Vagina (tissue), 2 donors: ENCODE measurements at places on chromosomes 5 and 9.

- no peak overlapping the region for H3K4me3 ChIP-seq
- no peak for DNase-seq
- H3K27me3 ChIP-seq, result no peaks in the 10 kb centered on the region
- no peak overlapping the region for H3K27ac ChIP-seq
- H3K4me1 ChIP-seq, result peaks cover 5% of the 10 kb centered on the region
- H3K36me3 ChIP-seq, result no peaks in the 10 kb centered on the region
Observed at GRCh38 chr5:154677921-154678320, 77.3 kb upstream of the LARP1 start.

DNA sequence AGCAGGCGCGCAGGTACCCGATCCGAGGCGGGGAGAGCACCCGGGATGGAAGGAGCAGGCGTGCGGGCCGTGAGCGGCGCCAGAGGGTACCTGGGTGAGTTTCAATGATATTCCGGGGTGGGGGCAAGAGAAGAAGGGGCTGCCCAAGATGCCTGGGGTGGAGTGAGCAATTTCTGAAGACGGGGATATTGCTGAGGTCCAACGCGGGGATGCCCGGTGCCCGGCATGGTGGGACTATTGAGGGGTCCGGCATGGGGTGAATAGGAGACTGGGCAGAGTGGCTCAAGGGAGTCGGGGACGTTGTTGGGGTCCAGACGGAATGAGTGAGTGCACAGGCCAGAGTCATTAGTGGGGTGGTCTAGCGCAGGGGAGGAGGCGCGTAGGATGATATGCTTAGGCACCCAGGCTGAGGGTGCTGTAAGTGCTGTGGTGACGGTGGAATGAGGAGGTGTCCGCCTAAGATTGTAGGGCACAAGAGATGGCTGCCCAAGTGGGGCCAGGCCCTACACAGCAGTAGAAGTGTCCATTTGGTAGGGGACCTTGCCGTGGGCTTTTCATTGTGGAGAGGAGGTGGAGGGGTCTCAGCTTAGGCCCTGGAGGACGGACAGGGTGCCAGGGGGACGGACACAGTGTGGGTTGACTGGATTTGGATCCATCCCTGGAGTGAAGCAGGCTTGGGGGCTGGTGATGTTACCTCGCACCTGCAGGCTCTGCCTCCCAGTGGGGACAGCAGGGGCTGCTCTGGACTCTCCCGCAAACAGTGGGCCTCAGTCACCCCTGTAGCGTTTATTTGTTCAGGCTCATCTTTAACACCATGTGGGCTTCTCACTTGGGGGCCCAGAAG, 719 bp downstream of the MIGA2 start:
- H3K27ac ChIP-seq, result peak overlapping the region; percentile 89
- no peak for DNase-seq
- H3K4me1 ChIP-seq, result peaks cover 29% of the 10 kb centered on the region

- DNase-seq, result no peak
- no peak overlapping the region for H3K27ac ChIP-seq
- H3K27me3 ChIP-seq, result no peaks in the 10 kb centered on the region
Observed at GRCh38 chr9:83471241-83471640, 67.0 kb downstream of the FRMD3 start.

- H3K4me1 ChIP-seq, result peaks cover 50% of the 10 kb centered on the region
- no peak for DNase-seq
- no peak overlapping the region for H3K27ac ChIP-seq
- no peaks in the 10 kb centered on the region for H3K36me3 ChIP-seq
- no peak overlapping the region for H3K4me3 ChIP-seq
Observed at GRCh38 chr5:107468276-107468675, 202.5 kb downstream of the EFNA5 start.

GRCh38 chr5:93611976-93612854, 29.2 kb downstream of the NR2F1 start:
- no peaks in the 10 kb centered on the region for H3K36me3 ChIP-seq
- no peak for DNase-seq
- peaks cover 11% of the 10 kb centered on the region for H3K4me1 ChIP-seq
- peak overlapping the region; percentile 25 for H3K4me3 ChIP-seq
- no peak overlapping the region for H3K27ac ChIP-seq

DNA sequence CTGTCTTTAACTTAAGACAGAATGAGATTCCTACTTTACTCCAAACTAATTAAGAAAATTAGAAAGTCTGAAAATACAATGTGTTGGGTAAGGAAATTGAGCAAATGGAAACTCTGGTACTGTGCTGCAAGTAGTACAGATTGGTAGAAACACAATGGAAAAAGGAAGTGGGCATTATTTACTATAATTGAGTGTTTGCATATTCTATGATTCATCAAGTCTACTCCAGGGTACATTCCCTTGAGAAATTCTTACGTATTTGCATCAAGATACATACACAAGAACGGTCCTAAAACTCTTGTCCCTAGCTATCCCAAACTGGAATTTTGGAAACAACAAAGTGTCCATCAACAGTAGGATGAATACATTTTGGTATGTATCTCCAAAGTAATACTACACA, 123.5 kb upstream of the TARS1 start:
- DNase-seq, result no peak
- no peaks in the 10 kb centered on the region for H3K27me3 ChIP-seq
- H3K4me1 ChIP-seq, result peaks cover 17% of the 10 kb centered on the region
- H3K36me3 ChIP-seq, result no peaks in the 10 kb centered on the region
- H3K4me3 ChIP-seq, result no peak overlapping the region

- H3K27me3 ChIP-seq, result no peaks in the 10 kb centered on the region
- H3K4me1 ChIP-seq, result peaks cover 12% of the 10 kb centered on the region
- DNase-seq, result no peak
- no peak overlapping the region for H3K27ac ChIP-seq
- no peaks in the 10 kb centered on the region for H3K36me3 ChIP-seq
Observed at GRCh38 chr9:111924281-111924680, 27.7 kb downstream of the UGCG start.

- no peak overlapping the region for H3K4me3 ChIP-seq
- no peaks in the 10 kb centered on the region for H3K27me3 ChIP-seq
- H3K27ac ChIP-seq, result no peak overlapping the region
Observed at GRCh38 chr9:16092142-16093091, 539.6 kb downstream of the CCDC171 start.

DNA sequence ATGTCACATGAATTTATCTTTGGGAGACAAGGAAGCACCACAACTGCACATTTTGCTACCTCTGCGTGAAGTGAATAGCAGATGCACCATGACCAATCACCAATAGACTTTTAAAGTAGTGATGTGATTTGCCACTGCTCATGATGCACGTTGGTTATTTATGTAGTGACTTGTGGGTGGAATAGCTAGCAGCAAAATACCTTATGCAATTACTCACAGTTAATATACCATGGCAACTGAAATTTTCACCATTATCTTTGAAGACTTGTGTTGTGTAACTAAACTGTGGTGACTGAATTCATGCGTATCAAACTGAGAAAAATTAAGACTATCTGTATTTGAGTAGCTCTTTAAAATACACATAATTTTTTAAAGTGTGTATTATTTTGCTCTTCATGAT, 46.2 kb upstream of the TUSC1 start:
- no peak overlapping the region for H3K27ac ChIP-seq
- H3K4me1 ChIP-seq, result no peaks in the 10 kb centered on the region
- DNase-seq, result no peak
- H3K36me3 ChIP-seq, result no peaks in the 10 kb centered on the region
- no peak overlapping the region for H3K4me3 ChIP-seq
- no peaks in the 10 kb centered on the region for H3K27me3 ChIP-seq

- H3K36me3 ChIP-seq, result no peaks in the 10 kb centered on the region
- no peaks in the 10 kb centered on the region for H3K4me1 ChIP-seq
- no peak overlapping the region for H3K4me3 ChIP-seq
Observed at GRCh38 chr9:82882138-82882537, 180.8 kb downstream of the RASEF start.

- DNase-seq, result peak; percentile 56
- no peaks in the 10 kb centered on the region for H3K36me3 ChIP-seq
- no peaks in the 10 kb centered on the region for H3K4me1 ChIP-seq
- no peaks in the 10 kb centered on the region for H3K27me3 ChIP-seq
- no peak overlapping the region for H3K4me3 ChIP-seq
- H3K27ac ChIP-seq, result no peak overlapping the region
Observed at GRCh38 chr9:87886933-87887505, 4.3 kb downstream of the SPATA31E1 start.

- H3K27ac ChIP-seq, result no peak overlapping the region
- H3K4me3 ChIP-seq, result no peak overlapping the region
- peaks cover 29% of the 10 kb centered on the region for H3K4me1 ChIP-seq
- no peaks in the 10 kb centered on the region for H3K27me3 ChIP-seq
Observed at GRCh38 chr9:88986776-88987175, 4.5 kb upstream of the S1PR3 start.

DNA sequence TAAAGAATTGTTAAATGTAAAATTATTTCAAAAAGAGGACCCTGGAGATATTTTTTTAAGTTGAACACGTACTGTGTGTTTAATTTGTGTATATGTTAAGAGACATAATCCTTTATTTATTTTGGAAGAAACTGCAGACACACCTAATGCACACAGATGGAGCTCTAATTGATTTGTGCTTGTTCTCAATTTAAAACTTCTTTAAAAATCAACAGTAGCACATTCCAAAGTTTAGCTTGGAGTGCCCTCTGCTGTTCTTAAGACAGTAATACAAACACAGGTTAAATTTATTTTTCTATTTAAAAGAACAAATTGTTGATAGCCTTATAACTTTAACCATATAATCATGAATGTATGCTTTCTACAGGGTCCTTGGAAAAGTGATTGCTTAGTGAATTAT, 277.6 kb upstream of the ADAMTS16 start:
- H3K4me1 ChIP-seq, result no peaks in the 10 kb centered on the region
- no peaks in the 10 kb centered on the region for H3K36me3 ChIP-seq
- no peak overlapping the region for H3K4me3 ChIP-seq
- no peak for DNase-seq

GRCh38 chr5:139597134-139597533, 36.0 kb downstream of the UBE2D2 start:
- peaks cover 6% of the 10 kb centered on the region for H3K4me1 ChIP-seq
- H3K27me3 ChIP-seq, result no peaks in the 10 kb centered on the region
- no peaks in the 10 kb centered on the region for H3K36me3 ChIP-seq
- DNase-seq, result no peak
- no peak overlapping the region for H3K27ac ChIP-seq
- H3K4me3 ChIP-seq, result no peak overlapping the region
